Stimulated activated naive CD4-positive, alpha-beta T cell treated with Interleukin-2 at 50 U/mL for 16 hours (primary cell): ENCODE measurements at places on chromosomes 2 and 18.

DNA sequence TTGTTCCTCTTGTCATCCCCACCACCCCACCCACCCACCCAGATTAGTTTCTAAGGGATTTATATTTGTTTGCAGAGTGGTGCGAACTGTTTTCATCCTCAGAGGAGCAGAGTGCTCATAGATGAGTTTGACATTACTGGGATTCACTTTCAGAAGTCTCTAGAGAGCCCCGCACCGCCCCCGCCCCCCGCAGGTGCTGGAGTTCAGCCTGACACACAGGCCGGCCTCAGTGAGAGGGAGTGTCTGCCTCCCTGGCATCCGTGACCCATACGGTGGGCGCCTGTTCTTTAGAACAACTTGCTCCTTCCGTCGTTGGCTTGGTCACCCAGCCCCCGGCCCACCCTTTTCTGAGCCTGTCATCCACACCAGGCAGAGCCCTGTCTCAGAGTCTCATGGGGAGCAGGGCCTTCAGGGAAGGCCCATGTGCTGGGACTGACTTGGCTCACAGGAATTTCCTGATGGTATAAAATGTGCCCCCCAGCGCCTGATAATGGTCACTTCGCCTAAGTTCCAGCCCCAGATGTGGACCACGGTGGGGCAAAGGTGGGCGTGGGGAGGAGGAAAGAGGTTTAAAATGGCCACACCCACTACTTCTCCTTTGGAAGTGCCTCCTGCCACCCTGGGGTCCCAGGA, 44.3 kb downstream of the HPCAL1 start:
- no peak for DNase-seq

DNA sequence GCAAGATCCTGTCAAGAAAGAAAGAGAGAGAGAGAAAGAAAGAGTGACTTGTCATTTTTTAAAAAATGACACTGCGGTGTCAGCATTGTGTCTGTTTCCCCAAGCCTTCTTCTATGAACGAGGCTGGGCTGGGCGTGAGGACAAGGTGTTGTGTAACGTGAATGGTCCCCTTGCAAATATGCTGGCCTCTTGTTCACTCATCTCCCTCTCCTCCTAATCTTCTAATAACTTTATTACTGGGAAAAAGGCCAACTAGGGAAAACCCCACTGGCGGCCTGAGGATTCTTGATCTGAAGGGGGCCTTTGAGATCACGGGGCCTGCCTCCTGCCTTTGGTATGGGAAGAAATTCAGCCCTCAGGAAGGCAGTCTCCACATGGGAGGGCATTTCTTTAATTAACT, 163.1 kb downstream of the MIB1 start:
- DNase-seq = no peak

GRCh38 chr2:172293952-172294351, 133.4 kb upstream of the ITGA6 start:
- no peak for DNase-seq

- DNase-seq = no peak
Observed at GRCh38 chr2:149145314-149146295, 107.1 kb downstream of the LYPD6B start.

GRCh38 chr2:82124629-82125028, 1820.1 kb upstream of the LRRTM1 start:
- DNase-seq = no peak

DNA sequence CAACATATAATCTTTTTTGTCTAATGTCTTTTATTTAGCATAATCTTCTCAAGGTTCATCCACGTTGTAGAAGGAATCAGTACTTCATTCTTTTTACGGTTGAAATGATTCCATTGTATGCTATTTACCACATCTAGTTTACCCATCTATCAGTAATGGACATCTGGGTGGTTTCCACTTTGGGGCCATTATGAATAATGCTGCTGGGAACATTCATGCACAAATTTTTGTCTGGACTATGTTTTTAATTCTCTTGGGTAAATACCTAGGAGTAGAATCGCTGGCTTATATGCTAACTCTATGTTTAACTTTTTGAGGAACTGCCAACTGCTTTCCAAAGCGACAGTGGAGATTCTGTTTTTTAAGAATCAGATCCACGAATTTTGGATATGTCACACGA, 7.4 kb upstream of the GCG start:
- DNase-seq = no peak

DNA sequence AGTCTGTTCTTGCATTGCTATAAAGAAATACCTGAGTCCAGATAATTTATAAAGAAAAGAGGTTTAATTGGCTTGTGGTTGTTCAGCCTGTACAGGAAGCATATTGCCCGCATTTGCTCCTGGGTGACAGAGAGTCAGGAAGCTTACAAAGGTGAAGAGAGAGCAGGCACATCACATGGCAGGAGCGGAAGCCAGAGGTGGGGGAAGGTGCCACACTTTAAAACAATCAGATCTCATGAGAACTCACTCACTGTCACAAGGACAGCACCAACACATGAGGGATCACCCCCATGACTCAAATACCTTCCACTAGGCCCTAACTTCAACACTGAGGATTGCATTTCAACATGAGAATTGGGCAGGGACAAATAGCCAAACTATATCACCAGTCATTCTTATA, 124.8 kb upstream of the COL5A2 start:
- DNase-seq = peak; percentile 20

- DNase-seq = no peak
Observed at GRCh38 chr2:138823666-138824065, 43.5 kb upstream of the NXPH2 start.

DNA sequence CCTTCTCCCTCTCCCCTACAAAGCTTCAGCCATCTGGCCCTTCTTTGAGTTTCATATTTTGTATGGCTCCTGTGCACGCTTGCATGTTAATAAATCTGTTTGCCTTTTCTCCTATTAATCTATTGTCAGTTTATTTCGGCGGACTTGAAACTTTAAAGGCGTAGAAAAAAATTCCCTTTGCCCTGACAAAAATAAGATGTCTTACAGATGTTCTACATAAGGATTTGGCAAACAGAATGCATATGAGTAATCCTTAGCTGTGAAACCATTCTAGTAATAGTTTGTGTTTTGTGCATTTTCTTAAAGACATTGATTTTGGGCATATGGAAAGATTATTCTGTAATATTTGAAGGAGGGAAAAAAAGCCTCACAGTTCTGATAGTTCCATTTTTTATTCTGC, 15.0 kb upstream of the BMPR2 start:
- DNase-seq = no peak

DNA sequence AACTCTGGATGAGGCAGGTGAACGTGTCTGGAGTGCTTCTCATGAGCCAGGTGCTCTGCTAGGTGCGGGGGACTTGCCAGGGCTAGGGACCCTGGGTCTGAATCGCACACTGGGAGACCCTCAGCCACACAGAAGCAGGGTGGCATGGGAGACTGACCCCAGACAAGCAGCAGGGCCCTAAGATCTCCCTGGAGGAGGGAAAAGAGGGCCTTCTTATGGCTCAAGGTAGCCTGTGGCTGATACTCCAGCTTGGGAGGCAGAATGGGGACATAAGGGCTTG, 12.8 kb upstream of the CIB4 start:
- no peak for DNase-seq

DNA sequence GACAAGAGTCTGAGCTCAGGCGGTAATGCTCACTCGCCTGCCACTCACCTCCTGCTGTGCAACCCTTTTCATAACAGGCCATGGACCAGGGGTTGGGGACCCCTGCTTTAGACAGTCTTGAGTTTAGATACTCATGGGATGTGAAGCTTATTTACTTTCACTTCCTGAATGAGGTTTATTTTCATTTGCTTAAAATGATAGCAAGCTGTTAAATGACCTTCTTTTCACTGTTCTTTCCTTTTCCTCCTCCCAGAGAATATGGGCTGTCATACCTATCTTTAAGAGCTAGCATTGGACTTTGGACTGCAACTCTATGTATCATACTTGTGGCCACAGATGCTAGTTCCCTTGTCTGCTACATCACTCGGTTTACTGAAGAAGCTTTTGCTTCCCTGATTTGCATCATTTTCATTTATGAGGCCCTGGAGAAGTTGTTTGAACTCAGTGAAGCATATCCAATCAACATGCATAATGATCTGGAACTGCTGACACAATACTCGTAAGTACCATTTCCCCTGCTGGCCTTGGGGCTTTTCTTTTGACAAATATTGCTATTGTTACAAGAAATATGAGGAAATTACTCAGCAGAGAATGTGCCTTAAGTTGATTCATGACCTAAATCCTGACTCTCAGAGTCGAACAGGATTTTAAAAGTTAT, 168.5 kb downstream of the DPP4 start:
- DNase-seq = peak; percentile 4

- no peak for DNase-seq
Observed at GRCh38 chr18:23337599-23338444, 115.3 kb upstream of the RIOK3 start.

GRCh38 chr18:59360381-59360780, 1.3 kb upstream of the LMAN1 start:
- DNase-seq = no peak

DNA sequence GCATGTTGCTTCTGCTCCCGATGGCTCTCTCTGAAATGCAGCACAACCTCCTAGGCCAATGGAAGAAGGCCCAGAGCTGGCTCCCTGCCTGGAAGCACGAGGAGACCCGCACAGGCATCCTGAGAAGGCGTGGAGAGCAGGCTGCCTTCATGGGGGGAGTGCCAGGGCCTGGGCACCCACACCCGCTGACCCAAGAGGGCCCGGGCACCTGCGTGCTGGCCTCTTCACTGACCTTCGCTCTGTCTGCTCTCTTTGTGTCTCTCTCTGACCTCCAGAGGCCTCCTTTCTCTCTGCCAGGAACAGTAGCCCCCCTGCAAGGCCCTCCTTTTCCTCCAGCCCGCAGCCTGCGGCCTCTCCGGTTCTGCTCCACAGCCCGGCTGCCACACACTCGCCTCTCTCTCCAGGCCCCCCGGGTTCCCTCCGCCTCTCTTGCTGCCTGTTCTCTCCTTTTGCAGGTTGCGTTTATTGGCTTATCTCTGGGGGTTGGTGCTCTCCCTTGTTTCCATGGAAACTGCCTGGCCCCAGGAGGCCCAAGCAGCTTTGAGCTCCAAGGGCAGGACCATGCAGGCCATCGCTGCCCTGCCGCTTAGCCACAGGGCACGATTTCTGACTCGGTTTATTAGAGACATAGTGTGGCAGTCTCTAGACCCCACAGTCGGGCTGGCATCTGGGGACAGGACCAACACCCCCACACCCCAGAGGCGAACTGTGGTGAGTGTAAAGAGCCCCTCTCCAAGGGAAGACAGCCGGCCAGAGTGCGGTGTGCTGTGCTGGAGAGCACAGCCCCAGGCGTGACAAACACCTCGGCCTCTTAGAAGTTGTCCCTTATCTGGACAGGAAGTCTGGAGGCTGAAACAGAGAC, 1.7 kb downstream of the MZT2B start:
- no peak for DNase-seq

GRCh38 chr2:214987261-214987660, 151.2 kb downstream of the ABCA12 start:
- DNase-seq = no peak

DNA sequence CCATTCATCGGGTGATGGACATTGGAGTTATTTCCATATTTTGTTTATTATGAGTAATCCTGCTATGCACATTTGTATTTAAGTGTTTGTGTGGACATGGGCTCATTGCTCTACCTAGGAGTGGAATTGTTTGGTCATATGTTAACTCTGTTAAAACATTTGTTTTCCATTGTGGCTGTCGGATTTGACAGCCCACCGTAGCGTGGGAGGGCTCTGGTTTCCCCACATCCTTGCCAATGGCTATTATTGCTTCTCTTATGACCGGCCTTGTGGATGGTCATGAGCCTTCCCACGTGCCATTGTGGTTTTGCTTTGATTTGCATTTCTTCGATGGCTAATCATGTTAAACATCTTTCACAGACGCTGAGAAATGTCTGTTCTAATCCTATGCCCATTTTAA, 92.0 kb downstream of the ZNF236 start:
- DNase-seq = no peak

DNA sequence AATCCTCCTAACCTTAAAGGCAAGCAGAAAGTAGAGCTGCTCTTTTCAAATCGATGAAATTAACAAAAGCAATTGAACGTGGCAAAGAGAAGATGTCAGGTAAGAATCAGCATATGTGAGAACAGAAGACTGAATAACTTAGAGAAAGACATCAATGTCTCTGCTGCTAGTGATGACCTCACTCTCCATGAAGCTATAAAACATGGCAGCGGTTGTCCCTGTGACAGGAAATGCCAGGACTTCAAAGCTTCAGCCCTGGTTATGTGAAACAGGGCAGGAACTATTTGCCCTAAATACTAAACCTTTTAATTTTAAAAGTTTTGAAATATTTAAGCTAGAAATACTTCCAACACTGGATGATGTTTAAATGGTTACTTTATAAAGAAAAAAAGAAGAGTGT, 383.7 kb downstream of the XIRP2 start:
- DNase-seq = no peak

GRCh38 chr2:122255924-122256323, 500.5 kb downstream of the TSN start:
- no peak for DNase-seq

GRCh38 chr2:160014227-160014626, 48.2 kb downstream of the PLA2R1 start:
- DNase-seq = no peak

- no peak for DNase-seq
Observed at GRCh38 chr2:237939251-237939650, 27.6 kb upstream of the UBE2F start.

- no peak for DNase-seq
Observed at GRCh38 chr18:29163596-29163995, 986.7 kb upstream of the CDH2 start.

DNA sequence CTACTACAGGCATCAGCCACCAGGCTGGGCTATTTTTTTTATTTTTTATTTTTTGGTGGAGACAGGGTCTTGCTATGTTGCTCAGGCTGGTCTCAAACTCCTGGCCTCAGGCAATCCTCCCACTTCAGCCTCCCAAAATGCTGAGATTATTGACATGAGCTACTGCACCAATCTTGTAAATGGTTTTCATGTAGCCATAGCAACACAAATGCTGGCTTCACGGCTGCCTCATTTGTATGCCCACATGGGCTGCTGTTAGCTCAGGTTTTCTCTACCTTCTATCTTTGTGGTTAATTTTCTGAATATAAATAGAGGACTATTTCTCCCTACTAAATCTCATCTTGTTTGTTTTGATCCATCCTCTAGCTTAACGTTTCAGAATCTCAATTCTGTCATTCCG, 58.2 kb downstream of the PLEKHM3 start:
- no peak for DNase-seq

- no peak for DNase-seq
Observed at GRCh38 chr2:70942396-70943204, 6.9 kb downstream of the ATP6V1B1 start.

DNA sequence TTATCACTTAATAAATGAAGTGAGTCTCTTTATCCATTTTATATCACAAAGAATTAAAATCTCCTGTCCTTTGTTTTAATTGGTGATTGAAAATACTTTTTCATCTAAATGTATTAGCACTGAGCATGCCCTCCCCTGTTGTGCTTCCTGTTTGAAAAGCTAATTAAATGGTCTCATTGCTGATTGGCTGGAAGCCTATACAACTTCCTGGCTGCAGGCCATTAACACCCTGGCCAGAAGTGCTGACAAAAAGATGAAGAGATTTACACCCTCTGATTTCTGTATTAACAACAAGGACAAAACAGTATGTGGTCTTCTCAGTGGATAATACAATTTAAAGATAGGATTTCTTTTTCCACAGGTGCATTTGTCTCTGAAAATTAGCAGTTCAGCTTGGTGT, 548.0 kb downstream of the DCC start:
- no peak for DNase-seq

GRCh38 chr2:1867141-1867540, 122.8 kb upstream of the PXDN start:
- no peak for DNase-seq
